ENCODE measurements at places on chromosomes 1 and 21.

DNA sequence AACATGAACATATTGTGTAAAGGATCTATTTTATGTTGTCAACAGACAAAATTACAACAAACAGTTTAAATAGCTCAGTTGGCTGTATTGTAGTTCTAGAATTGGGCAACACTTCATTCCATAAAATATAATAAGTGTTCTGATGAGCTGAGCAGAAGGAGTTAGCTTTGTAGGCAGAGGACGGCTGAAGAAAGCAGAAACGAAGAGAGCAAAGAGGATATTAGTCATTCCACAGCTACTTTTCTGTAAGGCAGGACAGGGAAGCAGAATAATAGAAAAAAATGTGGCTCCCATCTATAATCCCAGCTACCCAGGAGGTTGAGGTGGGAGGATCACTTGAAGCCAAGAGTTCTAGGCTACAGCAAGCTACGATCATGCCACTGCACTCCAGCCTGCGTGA, 20.2 kb upstream of the IVNS1ABP start:
- no peak for DNase-seq

GRCh38 chr21:15211491-15212133, 146.8 kb upstream of the NRIP1 start:
- DNase-seq, result no peak

DNA sequence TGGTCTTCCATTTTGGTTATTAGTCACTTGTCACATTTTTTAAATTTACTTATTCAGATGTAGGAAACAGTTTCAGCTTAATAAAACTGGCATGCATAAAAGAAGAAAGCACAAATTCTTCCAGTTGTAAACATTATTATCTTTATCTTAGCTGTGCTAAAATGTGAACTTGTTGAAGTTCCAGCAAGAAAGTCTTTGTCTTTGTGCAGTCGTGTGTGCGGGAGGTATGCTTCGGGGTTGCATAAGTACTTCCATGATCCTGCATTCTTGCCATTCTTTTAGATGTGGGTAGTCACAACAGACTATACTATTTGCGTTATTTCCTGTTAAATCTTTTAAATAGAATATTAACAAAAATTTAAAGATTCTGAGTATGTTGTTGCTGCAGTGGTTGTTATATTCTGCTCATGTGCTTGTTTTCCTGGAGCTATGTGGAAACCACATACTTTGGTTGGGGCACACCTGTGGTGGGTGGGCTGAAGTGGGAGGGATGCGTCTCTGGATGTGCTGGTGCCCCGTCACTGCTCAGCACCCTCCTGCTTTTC, 49.9 kb downstream of the CBS start:
- DNase-seq, result no peak

GRCh38 chr1:174874331-174875053, 125.3 kb upstream of the CACYBP start:
- DNase-seq, result no peak

DNA sequence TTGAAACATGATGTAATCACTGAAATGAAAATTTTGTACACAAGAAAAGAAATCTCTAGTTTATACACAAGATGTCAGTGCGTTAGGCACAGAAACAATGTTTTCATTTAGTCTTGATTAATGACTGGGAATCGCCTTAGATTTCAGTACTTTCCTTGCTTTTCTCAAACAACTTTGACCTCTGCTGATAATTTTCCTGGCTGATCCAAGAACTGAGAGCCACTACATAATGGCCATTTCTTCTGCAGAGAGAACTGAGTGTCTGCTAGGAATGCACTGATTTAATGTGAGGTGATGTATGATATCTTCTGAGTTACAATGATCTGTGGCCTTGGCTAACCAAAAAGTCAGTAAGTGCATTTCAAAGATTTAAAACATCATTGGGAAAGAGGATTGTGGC, 308.1 kb downstream of the CTH start:
- no peak for DNase-seq

GRCh38 chr1:197127246-197127912, 19.1 kb downstream of the ASPM start:
- DNase-seq, result no peak

- DNase-seq, result no peak
Measured at GRCh38 chr21:37582590-37582989, 216.0 kb downstream of the DYRK1A start.

- no peak for DNase-seq
Measured at GRCh38 chr1:59543211-59543668, 246.3 kb downstream of the FGGY start.

GRCh38 chr1:44988531-44989156, 2.2 kb upstream of the EIF2B3 start:
- no peak for DNase-seq

GRCh38 chr1:58895082-58895481, 111.2 kb upstream of the JUN start:
- DNase-seq, result peak; percentile 18

DNA sequence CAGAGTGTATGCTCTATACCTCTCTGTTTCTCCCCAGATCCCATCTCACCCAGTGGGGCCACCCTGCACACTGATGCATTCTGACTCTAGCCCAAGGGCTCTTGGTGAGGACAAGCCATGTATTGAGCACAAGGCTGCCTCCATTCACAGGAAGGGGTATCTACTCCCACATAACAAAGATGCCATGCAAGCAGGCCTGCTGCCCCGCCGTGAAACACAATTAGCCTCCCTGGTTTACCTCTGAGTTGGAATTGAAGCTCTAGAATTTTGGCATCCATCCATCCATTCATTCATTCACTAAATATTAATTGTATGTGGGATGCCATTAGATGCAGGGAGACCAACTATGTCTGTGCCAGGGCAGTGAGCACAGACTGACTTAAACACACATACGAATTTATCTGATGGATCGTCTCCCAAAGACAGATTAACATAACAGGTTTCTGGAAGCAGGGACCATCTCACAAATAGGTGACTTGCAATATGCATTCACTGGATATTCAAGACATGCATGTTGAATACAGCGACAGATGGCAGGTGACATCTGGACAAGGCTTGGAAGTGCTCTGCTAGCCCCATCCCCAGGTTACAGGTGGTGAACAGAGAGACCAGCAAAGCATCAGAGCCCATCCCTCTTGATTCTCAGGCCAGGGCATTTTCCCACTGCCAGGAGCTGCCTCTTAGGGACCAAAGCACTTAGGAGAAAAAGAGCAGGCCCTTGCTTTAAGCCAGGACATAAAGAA, 34.3 kb downstream of the TRABD2B start:
- no peak for DNase-seq

GRCh38 chr1:77126307-77126706, 92.9 kb downstream of the PIGK start:
- peak; percentile 10 for DNase-seq

- DNase-seq, result no peak
Measured at GRCh38 chr1:51962486-51963356, 27.8 kb downstream of the RAB3B start.

DNA sequence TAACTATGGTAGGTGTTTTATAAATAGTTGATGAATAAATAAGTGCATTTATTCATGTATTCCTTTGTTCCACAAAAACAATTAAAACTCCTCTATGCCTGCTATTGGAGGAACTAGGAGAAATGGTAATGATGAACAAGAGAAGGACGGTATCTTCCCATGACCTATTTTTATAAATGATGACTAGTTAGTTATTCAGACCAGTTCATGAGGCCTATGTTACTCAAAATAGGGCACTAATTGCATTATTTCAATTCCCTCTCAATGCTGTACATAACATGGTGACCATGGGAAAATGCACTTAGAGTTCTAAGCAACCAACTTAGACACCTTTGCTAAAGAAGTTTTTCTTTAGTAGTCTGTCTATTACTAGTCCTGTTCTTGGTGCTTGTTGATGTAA, 53.1 kb downstream of the XCL1 start:
- DNase-seq, result no peak

DNA sequence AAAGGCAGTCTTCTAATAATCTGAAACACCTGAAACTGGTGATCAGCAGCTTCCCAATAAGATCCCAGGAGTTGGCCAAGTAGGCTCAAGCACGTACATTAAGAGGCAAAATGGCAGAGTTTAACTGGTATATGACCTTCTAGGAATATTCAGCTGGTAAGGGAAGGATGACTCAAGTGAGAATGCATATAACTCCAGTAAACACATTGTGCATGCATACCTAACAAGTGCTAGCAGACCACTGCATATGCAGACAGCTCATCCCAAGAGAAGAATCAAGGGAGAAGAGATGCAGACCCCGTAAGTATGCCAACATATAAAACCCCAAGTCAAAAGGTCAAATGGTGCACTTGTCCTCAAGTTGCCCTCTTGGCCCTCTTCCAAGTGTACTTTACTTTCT, 73.0 kb upstream of the ZRANB2 start:
- DNase-seq, result no peak

- DNase-seq, result peak; percentile 33
Measured at GRCh38 chr1:179867493-179868330, 9.9 kb downstream of the TOR1AIP2 start.

- DNase-seq, result no peak
Measured at GRCh38 chr1:26410706-26411623, at the start of gene LIN28A. Gene LIN28A (plus strand): TSS chr1:26410817. CDS start chr1:26410892, 75 bp downstream.

DNA sequence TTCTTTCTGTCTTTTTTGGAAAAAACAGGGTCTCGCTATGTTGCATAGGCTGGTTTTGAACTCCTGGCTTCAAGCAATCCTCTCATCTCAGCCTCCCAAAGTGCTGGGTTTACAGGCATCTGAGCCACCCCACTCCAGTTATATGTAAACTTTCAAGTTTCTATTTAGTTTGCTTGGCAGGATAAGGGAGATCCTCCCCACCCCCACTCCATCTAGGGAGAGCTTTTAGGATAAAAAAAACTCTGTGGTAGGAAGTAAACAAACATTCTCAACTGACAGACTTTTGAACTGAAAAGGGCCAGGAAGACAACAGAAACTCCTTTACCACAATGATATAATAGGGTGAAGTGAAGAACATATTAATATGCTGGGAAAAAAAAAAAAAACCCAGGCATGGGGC, 41.0 kb upstream of the ZNF326 start:
- no peak for DNase-seq

DNA sequence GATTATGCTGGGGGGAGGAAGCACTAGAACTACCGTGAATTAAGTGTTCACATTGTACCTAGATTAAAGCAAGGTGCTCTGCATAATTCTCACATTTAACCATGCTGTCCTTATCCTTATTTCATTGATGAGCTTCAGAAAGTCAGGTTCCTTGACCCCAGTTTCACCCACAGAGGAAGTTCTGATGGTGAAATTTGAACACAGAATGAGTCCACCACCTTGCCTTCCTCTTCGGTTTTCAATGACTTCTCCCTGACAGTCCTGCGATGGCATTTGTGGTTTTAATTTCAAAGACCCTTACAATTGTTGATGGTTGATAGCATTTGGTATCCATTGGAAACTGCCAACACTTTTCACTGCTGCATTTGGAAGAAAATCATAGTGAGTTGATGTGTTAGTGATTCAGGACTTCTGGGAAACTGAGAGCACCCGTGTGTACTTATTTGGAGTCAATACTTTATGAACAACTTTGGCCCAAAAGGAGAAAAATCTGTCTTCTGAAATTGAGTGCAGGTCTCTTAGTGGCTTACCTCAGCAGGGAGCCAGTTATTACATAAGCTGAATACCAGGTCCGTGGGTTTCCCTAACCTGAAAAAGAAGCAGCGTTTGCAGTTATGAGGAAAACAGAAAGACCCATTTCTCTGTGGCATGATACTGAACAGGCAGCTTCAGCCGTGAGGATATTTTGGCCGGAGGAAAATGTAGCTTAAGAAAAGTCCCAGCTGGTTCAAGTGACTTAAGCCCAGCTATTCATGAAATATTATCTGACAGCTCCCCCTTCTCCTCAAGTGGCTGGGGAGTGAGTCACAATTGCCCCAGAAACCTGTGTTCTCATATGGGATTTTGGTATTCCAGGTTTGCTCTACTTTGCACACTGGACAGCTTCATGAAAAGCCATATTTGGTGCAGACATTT, 47.5 kb downstream of the ROR1 start:
- no peak for DNase-seq

DNA sequence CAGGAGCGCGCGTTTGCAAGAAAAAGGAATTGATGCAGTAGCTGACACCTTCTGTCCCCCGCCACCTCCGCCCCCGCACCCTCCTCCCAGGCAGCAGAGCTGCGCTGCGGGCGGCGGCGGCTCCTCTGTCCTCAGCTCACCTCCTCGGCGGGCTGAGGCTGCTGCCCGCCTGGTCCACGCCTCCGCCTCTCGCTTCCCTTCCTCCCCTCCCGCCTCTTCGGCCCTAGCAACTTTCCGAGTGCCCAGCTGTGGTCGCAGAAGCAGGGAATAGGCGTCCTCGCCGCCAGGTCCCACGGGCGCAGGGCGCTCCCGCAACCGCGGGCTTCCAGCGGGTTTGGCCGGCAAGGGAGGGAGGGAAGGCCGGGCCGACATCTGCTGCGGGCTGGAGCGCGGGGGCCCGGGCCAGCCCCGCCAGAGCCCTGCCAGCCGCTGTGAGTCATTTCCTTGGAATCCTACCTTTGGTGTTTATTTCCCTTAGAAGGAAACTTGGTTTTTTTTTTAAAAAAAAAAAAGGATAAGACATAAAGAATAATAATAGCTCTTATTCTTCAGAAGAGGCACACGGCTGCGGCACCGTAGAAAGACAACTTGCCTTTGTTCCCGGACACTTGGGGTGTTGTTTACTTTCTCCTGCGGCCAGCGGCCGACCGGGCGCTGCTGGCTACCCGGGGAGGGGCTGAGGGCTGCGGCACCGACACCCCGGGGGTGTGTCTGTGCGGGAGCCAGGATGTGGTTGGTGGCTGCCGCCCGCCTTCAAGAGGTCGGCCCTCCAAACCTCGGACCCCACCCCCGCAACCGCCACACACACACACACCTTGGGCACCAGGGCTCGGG, 1.1 kb downstream of the SERTAD4 start:
- DNase-seq, result no peak

DNA sequence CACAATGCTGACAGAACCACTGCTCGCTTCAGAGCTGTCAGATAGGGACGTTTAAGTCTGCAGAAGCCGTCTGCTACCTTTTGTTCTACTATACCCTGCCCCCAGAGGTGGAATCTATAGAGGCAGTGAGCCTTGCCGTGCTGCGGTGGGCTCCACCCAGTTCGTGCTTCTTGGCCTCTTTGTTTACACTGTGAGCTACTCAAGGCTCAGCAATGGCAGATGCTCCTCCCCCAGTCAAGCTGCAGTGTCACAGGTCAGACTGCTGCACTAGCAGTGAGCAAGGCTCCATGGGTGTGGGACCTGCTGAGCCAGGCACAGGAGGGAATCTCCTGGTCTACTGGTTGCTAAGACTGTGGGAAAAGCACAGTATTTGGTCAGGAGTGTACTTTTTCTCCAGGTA, 47.1 kb downstream of the LEPR start:
- DNase-seq, result no peak

DNA sequence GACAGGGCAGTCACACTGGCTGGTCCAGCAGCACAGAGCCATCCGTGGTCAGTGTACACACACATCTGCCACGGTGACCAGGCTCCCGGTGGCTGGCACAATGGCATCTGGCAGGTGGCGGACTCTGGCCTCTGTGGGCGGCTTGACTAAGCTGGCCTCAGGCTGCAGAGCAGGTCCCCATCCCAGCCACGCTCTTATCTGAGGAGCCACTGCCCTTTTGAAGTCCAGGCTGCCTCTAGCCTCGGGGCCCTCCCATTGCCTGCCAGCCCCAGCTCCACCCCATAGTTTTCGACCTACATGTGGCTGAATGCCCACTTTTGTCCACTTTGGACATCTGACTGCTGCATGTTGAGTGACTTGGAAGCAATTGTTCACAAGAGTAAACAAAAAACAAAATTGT, 29.9 kb upstream of the EDN2 start:
- DNase-seq, result no peak

Measured in stimulated activated naive CD8-positive, alpha-beta T cell treated with anti-CD3 and anti-CD28 coated beads, Interleukin-15, amount 100 ng/mL, for 72 hours (primary cell).